ENCODE measurements at places on chromosomes 2 and 18. TPM values are rescaled to one million over a fixed set of nuclear protein-coding genes. Genes with fewer than 3 reads are reported as not detected.

Gene IL37
- total RNA-seq, result not detected

Gene MSTN
- total RNA-seq, result 0.10 TPM

Gene MTHFD2
- total RNA-seq, result 21.8 TPM

Gene LHCGR
- total RNA-seq, result 0.26 TPM

Gene LIPG
- total RNA-seq, result 0.09 TPM

Gene BIRC6
- 52.5 TPM for total RNA-seq

Gene HAAO
- total RNA-seq, result 3.4 TPM

Gene RAB27B
- 0.16 TPM for total RNA-seq

Gene CCDC102B
- total RNA-seq, result 8.6 TPM

Gene LIMS2
- 157 TPM for total RNA-seq

Gene FAM117B
- total RNA-seq, result 3.6 TPM

Gene GAREM2
- 4.2 TPM for total RNA-seq

Gene NYAP2
- total RNA-seq, result not detected

Gene TSN
- total RNA-seq, result 35.5 TPM

Gene OTOS
- not detected for total RNA-seq

Gene FBXO48
- total RNA-seq, result 0.60 TPM

Gene KIF3C
- 3.0 TPM for total RNA-seq

Gene AKAIN1
- total RNA-seq, result not detected

Gene MGAT4A
- total RNA-seq, result 41.6 TPM

Gene HOXD1
- not detected for total RNA-seq

Gene RRM2
- total RNA-seq, result 1.0 TPM

Gene UCN
- 1.2 TPM for total RNA-seq

Gene CYP27C1
- total RNA-seq, result 0.21 TPM

Gene CAPN14
- 0.12 TPM for total RNA-seq

Gene CCDC121
- 3.6 TPM for total RNA-seq

Gene ABCG5
- total RNA-seq, result not detected

Gene CYRIA
- total RNA-seq, result 4.9 TPM

Gene CFC1
- 0.76 TPM for total RNA-seq

Gene CXCR1
- 0.58 TPM for total RNA-seq

Gene MAP3K19
- total RNA-seq, result not detected

Gene LRRTM1
- 0.41 TPM for total RNA-seq

Gene TM4SF20
- not detected for total RNA-seq

Gene CDKL4
- total RNA-seq, result 0.84 TPM

Gene IAH1
- total RNA-seq, result 64.3 TPM

Gene PTH2R
- not detected for total RNA-seq

Gene ST8SIA5
- total RNA-seq, result 5.2 TPM

Gene CAPN13
- not detected for total RNA-seq

Gene ASPRV1
- total RNA-seq, result 1.2 TPM

Gene DCC
- total RNA-seq, result not detected

Gene PROM2
- 0.84 TPM for total RNA-seq

Gene GKN2
- not detected for total RNA-seq

Gene SLC16A14
- 3.1 TPM for total RNA-seq

Gene NFATC1
- 17.1 TPM for total RNA-seq

Gene SKA1
- 0.74 TPM for total RNA-seq

Gene SNTG2
- 1.6 TPM for total RNA-seq

Gene LYG1
- total RNA-seq, result 0.47 TPM

Gene IL18R1
- total RNA-seq, result 1.2 TPM

Gene RAB6C
- total RNA-seq, result not detected

Gene RNPEPL1
- 67.6 TPM for total RNA-seq

Gene MEX3C
- 28.4 TPM for total RNA-seq

Gene MOGAT1
- 0.47 TPM for total RNA-seq

Gene TGIF1
- 12.0 TPM for total RNA-seq

Gene TRPM8
- not detected for total RNA-seq

Gene REG1A
- total RNA-seq, result not detected

All from left cardiac atrium (tissue), 4 donors.